ENCODE measurements at places on chromosomes 7 and 10. TPM values are rescaled to one million over a fixed set of nuclear protein-coding genes. Genes with fewer than 3 reads are reported as not detected.
A peak's percentile ranks its signal among the peaks of the same experiment; 100 is the strongest.

DNA sequence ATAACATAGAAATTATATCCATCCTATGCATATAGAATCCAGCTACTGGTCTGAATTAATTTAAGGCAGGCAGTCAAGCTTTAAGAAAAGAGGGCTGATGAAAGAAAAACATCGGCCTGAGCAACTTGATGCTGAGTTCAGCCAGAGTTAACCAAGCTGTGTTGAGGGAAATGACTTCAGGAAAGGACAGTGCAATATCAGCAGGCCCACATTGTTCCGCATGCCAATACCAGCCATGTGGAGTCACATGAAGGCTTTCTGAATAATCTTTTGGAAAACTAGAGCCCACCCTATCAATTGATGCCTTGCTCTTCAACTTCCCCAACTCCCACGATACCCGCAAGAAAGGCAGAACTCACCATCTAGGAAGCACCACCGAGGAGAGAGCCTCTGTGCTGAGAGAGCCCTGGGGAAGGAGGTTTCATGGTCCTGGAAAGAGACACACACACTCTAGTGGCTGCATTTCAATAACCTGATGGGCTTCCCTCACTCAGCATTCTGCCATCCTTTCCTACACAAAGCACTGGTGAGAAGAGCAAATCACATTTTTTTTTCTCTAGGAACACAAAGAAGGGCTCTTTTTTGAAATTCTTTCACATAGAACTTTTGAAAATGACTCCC, 125.8 kb upstream of the PTN start:
- DNase-seq, result no peak

GRCh38 chr10:91745090-91745831, 53.0 kb upstream of the TNKS2 start:
- peak; percentile 39 for DNase-seq

The UFSP1 gene
- 6.7 TPM for total RNA-seq

DNA sequence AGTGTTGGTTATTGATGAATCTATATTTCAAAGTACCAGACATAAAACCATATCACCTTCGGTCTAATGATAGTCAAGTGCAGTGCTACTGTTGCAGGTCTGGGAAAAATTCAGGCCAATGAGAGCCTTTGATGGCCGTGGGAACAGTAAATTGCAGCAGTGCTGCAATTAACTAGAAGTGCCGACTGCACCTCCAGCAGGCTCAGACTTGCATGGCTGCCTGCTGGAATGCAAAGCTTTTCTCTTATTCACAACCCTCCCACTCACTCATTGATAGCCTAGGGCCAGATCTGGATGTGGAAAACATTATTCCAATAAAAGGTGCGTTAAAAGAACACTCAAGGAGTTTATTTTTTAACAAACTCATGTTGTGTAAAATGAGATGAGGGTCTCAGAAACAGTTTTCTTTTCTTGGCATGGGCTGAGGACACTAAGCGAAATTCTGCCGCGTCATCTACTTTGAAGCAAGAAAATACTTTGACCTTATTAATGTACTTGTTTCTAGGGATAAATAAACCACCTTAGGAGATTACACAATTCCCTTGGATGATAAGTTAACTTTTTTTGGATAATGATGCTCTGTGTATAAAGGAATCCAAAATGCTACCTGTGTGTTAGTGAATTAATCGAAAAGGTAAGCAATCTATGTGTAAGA, 17.1 kb downstream of the PLXDC2 start:
- no peak for DNase-seq

The AGAP5 gene
- 3.9 TPM for total RNA-seq

DNA sequence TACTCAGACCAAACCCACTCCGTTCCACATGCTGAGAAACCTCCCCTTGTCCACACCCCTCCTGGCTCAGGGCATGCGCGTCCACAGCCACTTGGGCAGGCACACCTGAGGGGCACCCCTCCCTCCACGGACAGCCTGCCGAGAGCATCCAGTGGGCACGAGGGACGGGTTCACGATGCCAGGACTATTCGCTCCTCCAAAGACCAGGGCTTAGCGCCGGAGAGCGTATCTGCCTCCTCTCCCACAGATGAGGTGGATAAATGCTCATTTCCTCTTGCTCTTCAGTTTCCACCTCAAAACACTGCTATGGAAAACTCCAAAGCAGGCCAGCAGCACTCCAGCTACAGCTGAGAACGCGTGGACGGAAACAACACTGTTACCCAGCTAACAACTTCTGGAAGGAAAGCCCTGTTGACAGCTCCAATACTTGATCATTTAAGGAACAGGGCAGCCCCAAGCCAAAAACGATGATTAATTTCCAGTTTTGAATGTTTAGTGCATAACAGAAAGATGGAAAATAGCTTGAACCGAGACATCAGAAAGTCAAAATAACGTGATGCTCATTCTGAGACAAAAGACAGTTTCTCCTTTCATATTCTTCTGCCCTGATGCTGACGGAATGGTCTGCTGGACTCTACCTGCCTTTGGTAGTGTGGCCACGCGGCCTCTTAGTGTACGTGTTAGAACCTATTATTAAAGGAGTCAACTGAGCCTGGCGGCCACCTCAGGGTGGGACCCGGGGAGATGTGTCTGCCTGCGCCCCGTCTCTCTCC, 204.7 kb downstream of the DNAJB6 start:
- no peak for DNase-seq

- no peak for DNase-seq
These were observed 75.7 kb downstream of the PTPRE start for GRCh38 chr10:127982601-127983000.

DNA sequence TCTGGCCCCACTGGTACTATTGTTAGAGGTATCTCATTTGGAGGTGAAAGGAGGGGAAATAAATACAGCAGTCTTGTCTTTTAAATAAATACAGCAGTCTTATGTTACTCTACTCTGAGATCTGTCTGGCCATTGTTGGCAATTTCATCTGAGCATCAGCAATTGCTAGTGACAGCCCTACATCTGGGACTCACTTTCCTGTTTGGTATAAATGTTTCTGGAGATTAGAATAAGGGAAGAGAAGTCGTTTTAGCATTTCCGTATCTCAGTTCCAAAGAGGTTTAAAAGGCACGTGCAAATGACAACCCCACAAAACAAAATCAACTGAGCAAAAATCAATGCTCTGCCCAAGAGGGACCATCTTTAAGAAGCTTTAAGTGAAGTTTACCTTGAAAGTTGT, 18.1 kb upstream of the CNNM2 start:
- no peak for DNase-seq

DNA sequence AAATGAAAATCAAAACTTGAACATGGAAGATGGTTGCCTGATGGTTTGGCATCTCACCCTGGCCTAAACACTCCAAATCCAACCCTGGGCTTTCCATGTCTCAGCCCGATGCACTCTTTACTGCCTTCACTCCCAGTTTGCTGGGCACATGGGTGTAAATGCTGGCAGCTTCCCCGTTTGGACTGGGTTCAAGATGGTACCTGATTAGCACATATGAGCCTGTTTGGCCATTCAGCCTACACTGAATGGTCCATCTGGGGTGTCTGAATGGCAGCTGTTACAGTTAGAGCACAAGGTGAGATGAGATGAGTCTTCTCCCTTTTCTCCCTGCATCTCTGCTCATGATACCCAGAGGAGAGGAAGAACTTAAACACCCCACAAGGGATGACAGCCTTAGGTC, 37.1 kb downstream of the ATXN7L1 start:
- DNase-seq, result no peak

GRCh38 chr10:50406457-50407070, 155.2 kb upstream of the ASAH2 start:
- no peak for DNase-seq

The NEUROG3 gene
- not detected for total RNA-seq

GRCh38 chr10:114824391-114824790, 2.8 kb downstream of the FHIP2A start:
- peak; percentile 42 for DNase-seq

- peak; percentile 27 for DNase-seq
These were observed 35.1 kb downstream of the SMNDC1 start for GRCh38 chr10:110269374-110270318.

Measured in GM23248 (cell line).